Activated CD4-positive, alpha-beta T cell treated with anti-CD3 and anti-CD28 coated beads, Interleukin-2, amount 10 ng/mL, durations not matched to agents 7 days and 5 days (primary cell): ENCODE measurements at places on chromosomes 11 and 22.
A peak's percentile ranks its signal among the peaks of the same experiment; 100 is the strongest.

DNA sequence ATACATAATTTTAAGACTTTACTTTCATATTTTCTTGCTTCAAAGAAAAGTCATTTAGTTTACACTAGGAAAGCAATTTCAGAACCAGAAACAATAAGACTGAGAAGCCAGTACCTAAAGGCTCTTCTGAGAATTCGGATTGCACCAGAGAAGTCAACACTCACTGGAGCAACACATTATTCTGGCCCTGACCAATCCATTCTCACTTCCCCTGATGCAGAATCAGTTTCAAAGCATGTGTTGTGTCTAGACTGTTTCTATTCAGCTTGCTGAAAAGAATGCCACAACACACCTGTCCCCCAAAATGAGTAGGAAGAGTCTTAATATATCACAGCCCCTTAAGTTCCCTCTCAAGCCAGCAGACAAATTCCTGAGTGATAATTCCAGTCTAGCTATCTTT lies 1074.3 kb upstream of the TENM4 start:
- DNase-seq: no peak

- no peak for DNase-seq
Observed at GRCh38 chr22:24185501-24186351, 4.4 kb downstream of the SUSD2 start.

DNA sequence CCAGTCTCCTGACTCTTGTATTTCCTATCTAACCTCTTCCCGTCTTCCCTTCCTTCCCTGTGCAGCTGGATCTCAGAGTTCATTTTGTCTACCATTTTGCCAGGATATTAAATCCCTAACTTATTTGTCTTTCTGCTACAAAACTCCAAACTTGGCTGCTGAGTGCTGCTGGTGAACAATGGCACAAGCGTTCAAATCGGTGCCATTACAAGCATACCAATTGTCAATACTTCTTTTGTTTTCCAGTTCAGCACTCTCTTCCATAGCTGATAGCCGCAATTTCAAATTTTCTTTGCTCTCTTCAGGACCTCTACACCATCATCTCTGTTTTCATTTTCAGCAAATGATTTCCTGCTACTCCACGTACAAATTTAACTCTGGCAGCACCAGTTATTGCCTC lies 13.4 kb downstream of the IL18 start:
- no peak for DNase-seq

- no peak for DNase-seq
Observed at GRCh38 chr11:132865623-132866022, 666.7 kb downstream of the OPCML start.

DNA sequence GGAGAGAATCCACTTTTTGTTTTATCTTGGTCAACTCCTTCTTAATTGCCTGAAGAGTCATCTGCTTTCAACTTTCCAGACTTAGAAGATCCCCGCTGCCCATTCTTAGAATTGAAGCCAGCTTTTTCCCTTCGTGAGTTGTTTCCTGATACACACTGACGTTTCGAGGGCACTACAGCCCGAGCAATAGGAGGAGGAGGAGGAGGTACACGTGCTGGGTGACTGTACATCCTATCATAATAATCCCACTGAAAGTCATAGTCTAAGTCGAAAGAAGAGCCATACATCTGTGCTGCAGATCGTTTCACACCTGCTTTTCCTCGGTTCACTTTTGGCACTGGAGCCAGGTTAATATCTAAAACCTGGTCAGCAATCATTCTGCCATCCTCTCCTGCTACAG lies 606.1 kb downstream of the DLG2 start:
- no peak for DNase-seq

- DNase-seq: no peak
Observed at GRCh38 chr11:83933008-83933407, 646.8 kb upstream of the CCDC90B start.

DNA sequence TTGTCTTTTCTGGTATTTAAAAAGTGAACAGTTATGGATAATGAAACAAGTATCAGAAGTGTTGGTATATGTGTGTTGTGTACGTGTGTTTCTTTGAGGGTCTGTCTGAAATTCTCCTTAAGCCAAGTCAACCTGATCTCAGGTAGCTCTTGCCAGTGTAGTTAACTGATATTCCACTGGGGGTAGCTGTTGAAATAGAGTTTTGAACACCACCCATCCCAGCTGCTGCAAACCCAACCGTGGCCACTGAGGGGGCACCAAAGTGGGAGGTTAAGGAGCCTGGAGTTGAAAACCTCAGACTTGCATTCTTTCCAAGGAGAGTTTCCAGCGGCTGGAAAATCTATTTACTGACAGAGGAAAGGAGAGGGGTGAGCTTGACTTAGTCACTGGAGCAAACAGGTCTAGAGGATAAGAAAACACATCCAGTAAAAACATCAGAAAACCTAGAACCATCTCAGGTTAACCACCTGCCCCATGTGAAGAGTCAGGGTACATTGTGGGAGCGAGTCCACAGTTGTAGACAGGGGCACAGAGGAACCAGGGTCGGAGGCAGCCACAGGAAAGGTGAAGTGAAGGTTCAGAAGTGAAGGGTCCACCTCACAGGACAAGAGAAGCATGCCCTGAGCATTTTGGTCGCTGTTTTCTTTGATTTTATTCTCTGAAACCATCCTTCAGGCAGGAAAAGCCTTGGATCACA lies 8.8 kb upstream of the CUL5 start:
- peak; percentile 35 for DNase-seq

DNA sequence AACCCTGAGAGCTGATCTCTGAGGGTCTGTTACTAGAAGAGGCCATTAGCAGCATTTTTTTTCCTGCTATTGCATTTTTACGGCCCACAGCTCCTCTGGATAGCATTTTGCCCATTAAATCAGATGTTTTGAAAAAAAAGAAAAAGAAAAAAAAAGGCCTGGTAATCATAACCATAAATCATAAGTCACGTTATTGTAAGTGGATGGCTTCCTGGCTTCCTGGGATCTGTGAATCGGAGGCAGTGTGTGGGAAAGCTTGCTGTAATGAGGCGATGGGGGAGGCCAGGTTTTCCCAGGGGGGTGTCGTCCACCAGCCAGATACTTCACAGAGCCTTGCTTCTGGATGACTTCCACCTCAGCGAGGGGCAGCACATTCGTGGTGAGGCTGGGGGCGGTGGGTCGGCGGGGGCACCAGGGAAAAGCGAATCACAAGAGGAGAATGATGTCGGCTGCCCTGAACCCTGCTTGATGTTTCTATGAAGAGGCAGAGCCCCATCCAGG lies 106.5 kb upstream of the SYT13 start:
- DNase-seq: no peak

DNA sequence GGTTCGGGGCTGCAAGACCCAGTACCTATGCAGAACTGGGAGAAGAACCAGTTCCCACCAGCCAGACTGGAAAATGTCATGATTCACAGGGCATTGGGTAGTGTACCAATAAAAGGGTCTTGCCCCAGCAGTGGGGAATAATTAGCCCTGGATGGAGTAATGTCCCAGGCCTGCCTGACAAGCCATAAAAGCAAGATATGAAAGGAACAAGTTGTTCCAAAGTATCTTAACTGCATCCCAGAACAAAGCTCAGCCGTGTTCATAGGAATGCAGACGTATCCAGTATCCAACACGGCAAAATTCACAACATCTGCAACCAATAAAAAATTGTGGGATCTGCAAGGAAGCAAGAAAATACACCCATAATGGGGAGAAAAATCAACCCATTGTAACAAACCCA lies 47.9 kb downstream of the ASCL2 start:
- no peak for DNase-seq

DNA sequence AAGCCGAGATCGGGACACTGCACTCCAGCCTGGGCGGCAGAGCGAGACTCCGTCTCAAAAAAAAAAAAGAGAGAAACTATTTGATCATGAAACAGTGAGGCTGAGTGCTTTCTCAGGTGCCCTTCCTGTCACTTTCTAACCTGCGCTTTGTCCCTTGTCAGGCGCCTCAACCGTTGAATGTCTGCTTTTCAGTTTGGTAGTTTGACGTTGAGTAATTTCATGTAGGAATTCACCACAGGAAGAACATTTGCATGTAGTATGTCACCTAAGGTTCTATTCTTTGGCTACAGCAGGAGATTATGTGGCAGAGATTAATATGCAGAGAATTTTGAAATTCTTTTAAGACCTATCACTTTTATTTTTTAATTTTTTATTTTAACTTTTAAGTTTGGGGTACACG lies 57.2 kb downstream of the PPFIA1 start:
- no peak for DNase-seq

DNA sequence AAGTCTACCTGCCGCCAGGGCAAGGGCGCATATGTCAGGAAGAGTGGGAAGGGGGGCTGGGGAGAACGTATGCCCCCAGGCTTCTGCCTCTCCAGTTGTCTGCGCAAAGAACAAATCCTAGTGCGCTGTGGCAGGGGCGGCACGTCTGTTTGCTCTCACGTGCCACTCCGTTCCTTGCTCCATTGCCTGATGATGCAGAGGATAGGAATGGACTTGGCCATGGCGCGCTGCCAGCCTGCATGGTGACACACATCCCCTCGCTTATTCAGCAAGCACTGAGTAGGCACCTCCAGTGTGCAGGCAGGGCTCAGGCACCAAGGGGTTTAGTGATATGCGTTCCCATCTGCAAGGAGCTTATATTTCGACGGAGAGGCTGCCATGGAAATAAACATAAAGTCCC lies 45.4 kb upstream of the SLC22A12 start:
- DNase-seq: no peak

DNA sequence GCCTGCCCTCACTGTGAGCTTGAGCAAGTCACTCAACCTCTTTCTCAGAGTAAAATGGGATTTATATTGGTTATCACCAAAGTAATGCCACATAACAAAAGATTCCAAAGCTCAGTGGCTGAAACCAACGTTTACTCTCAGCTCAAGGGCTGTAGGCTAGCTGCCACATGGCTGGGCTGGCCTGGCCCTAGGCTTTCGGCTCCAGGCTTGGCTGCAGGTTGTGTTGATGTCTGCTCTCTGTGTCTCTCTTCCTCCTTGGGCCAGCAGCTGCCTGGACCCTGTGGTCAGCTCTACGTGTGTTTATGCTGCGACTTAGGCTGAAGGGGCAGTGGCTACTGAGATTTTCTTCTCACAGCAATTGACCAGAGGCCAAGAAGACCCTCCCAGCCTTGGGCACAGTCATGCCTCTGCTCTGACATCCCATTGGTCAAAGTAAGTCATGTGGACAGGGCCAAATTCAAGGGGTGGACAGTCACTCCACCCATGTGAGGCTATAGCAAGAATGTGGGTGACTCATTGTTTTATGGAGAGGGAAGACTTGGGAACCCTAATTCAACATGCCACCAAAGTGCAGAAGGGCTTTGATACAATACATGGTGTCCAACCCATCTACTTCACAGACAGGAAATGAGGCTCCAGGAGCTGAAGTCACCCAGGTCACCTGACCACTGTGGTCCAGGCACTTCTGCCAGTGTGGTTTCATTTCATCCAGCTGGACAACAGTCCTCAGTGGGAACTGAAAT lies 90.6 kb downstream of the TSPAN18 start:
- DNase-seq: no peak

DNA sequence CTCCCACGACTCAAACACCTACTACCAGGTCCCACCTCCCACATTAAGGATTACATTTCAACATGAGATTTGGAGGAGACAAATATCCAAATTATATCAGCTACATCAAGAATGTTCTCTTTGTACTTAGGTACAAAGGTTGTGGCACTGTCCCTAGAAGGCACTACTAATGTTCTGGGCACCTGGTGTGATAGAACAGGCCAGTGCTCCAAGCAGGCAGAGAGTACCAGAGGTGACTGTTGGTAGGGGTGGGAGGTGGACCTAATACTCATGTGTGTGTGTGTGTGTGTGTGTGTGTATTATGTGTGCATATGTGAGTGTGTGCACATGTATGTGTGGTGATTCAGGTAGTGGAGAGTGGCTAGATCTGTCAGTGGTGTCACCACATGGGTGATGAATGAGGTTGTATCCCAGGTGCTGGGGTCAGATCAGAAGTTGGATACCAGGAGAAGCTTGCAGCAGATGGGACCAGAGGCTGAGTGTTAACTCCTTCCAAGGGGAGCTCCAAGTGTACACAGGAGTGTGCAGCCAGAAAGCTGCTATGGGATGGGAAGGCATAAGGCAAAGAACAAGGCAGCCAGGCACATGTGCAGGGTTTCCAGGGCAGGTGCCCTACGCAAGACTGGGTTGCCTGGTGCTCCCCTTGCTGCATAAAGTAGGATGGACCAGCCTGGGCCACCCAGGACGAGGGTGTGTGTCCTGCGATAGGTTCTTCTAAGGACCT lies 17.7 kb upstream of the NNMT start:
- DNase-seq: no peak

- peak; percentile 2 for DNase-seq
Observed at GRCh38 chr11:120181376-120181975, 29.4 kb upstream of the OAF start.

- no peak for DNase-seq
Observed at GRCh38 chr11:67674442-67674871, at the start of gene ALDH3B2. TSS of gene ALDH3B2 (minus strand) at chr11:67674623. CDS start at chr11:67666935, 7,688 bp downstream.

- DNase-seq: no peak
Observed at GRCh38 chr11:27115051-27115650, 74.5 kb downstream of the BBOX1 start.

DNA sequence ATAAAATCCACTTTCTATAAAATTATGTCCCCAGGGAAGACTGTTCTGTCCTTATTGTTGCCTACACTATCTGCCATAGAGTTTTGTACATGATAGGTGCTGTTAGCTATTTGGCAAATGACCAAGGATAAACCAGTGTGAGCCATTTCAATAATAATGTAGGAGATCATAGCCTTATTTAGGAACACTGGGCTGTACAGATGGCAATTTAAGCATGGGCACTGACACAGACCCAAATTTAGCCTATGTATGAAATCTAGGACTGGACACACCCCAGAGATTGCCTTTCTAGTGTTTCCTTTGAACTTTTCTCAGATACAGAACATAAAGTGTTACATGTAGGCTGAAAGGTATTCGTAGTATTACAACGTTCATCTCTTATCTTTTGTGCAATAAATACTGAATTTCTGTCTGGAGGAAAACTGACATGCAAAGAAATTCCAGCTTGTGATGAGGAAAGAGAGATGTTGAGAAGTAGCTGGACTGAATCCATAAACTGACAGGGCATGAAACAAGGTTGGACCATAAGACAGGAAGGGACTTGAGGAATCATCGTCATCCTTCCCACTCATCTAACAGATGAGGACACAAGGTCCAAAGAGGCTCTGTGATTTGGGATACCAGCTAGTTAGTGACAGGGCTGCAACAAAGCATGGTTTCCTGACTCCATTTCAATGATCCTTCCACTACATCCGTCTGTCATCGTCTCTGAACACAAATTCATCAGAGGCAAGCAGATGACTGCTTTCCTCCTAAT lies 60.3 kb downstream of the TMPRSS5 start:
- DNase-seq: no peak

- no peak for DNase-seq
Observed at GRCh38 chr11:64788321-64789215, 10.2 kb upstream of the SF1 start.

GRCh38 chr11:109148669-109149068 lies 273.3 kb upstream of the C11orf87 start:
- no peak for DNase-seq

DNA sequence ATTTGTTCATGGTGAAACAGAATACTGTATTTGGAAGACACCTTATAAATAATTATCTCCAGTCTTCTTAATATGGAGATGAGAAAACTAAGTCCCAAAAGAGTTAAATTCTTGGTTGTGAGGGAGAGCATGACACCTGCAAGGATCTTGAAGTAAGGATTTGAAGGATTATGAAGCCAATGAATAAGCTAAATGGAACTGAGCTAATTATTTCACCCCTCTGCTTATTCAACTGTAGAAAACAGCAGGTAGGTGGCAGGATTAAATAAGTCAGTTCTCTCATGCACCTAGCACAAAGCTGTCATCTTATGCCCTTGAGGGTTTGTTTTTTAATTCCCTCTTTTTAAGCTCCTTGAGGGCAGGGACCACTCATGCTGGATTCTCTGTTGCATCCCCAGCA lies 457.3 kb downstream of the ETS1 start:
- no peak for DNase-seq
